ENCODE measurements at places on chromosomes 5 and 9.

DNA sequence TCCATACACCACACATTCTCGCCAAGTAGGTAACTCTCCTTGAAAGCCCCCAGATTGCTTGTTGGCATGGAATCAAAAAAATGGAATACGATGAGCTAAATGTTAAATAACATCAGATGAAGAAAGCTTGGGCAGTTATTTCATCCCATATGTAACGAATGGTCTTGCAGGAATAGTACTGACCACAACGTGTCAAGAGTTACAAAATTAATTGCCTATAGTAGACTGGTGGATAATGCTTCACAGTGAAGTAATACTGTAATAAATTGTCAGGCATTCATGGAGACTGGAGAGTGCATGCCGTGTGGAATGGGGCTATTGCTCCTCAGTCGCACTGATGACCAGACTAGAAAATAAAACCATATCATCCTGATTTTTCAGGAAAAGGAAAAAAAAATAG lies 1628.7 kb downstream of the MAT2B start:
- no peak overlapping the region for H3K4me3 ChIP-seq
- H3K36me3 ChIP-seq: no peaks in the 10 kb centered on the region
- no peaks in the 10 kb centered on the region for H3K4me1 ChIP-seq
- no peaks in the 10 kb centered on the region for H3K27me3 ChIP-seq
- no peak for DNase-seq

GRCh38 chr5:102777099-102777498 lies 22.0 kb downstream of the PAM start:
- no peaks in the 10 kb centered on the region for H3K27me3 ChIP-seq
- H3K36me3 ChIP-seq: no peaks in the 10 kb centered on the region
- no peaks in the 10 kb centered on the region for H3K4me1 ChIP-seq
- H3K27ac ChIP-seq: no peak overlapping the region

- H3K4me1 ChIP-seq: peaks cover 46% of the 10 kb centered on the region
- DNase-seq: no peak
- no peaks in the 10 kb centered on the region for H3K27me3 ChIP-seq
- no peaks in the 10 kb centered on the region for H3K36me3 ChIP-seq
- peak overlapping the region; percentile 33 for H3K27ac ChIP-seq
Measured at GRCh38 chr5:107570805-107571531, 99.8 kb downstream of the EFNA5 start.

DNA sequence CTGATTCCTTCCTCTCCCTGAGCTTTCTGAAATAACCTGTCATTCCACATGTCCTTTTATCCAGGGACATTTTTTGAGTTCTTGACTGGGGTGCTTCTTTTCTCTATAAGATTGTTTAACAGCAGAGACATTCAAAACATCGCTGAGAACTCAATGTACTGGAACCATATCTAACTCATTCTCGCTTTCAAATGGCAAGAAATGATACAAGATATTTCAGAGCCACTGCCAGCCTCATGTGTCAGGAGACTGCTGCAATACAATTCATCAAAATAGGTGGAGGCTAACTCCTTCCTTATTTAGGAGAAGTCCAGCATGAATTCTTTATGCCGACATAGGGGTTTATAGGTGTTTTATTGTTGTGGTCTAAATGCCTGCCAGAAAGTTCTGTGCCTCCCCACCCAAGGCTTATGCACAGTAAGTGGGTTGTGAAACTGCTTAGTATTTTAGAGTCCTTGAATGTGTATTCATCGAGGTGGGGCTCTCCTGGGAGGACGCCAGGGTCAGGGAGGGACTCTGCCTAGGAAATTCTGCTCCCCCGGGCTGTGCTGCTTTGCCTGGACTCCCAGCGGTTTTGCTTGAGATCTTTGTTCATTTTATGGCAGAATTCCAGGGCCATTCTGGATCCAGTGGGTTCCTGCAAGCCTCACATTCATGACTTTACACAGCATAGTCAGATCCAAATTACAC lies 53.9 kb downstream of the ZNF474 start:
- DNase-seq: no peak
- no peak overlapping the region for H3K27ac ChIP-seq
- no peaks in the 10 kb centered on the region for H3K27me3 ChIP-seq
- no peaks in the 10 kb centered on the region for H3K36me3 ChIP-seq
